ENCODE measurements at places on chromosomes 7 and 10. TPM values are rescaled to one million over a fixed set of nuclear protein-coding genes. Genes with fewer than 3 reads are reported as not detected.

CALHM3 gene
- 0.35 TPM for total RNA-seq

DENND2A gene
- total RNA-seq, result 0.64 TPM

DIP2C gene
- total RNA-seq, result 13.7 TPM

SSC4D gene
- total RNA-seq, result 1.3 TPM

HABP2 gene
- total RNA-seq, result 0.09 TPM

GPR158 gene
- 0.06 TPM for total RNA-seq

CYP26C1 gene
- total RNA-seq, result not detected

CACNB2 gene
- total RNA-seq, result not detected

COL28A1 gene
- total RNA-seq, result 0.42 TPM

EN2 gene
- total RNA-seq, result 0.83 TPM

HMX3 gene
- total RNA-seq, result 0.08 TPM

ETV1 gene
- 2.1 TPM for total RNA-seq

CNPY1 gene
- total RNA-seq, result not detected

WDR86 gene
- total RNA-seq, result 0.20 TPM

TMEM236 gene
- total RNA-seq, result 0.03 TPM

DRGX gene
- not detected for total RNA-seq

TDRD1 gene
- not detected for total RNA-seq

MALRD1 gene
- not detected for total RNA-seq

ZNF853 gene
- 2.5 TPM for total RNA-seq

Data from A549 treated with AZD2906 at 1 μM for 4 hours (cell line).